Forelimb muscle (tissue), 1 donor: ENCODE measurements at places on chromosomes 16 and 17. TPM values are rescaled to one million over a fixed set of nuclear protein-coding genes. Genes with fewer than 3 reads are reported as not detected.

DNA sequence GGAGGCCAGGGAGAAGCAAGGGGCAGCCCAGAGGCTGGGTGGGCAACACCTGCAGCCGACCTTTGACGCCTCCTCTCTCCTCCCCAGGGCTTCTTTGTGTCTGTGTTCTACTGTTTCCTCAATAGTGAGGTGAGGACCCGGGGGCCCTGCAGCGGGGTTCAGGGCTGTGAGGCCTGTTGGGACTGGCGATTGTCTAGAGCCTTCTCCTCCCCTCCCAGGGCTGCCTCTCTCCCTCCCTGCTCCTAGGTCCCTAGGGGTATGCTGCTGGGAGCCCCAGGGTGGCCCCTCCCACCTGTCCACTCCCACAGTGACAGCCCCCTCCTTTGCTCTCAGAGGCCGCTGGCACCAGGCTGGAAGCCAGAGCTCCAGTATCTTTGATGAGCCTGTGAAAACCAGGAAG is 10.8 kb upstream of the SPPL2C start:
- no peak for DNase-seq

DNA sequence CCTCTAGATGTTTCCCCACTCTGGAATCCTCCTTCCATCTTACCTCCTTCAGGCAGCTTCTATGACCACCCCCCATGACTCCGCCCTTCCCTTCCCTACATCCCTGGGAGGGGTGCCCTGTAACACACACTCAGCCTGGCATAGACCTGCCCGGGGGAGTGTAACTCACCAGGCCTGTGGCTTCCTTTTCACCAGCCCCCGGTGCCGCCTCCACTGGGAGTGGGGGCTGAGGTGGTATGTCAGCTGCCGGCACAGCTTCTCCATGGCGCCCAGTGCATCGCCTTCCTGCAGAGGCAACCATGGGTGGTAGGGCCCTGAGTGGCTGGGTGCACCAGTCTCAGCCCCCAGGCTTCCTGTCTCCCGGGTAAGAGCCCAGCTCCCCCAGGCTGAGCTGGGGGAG is 32.3 kb downstream of the TRPV2 start:
- no peak for DNase-seq

DNA sequence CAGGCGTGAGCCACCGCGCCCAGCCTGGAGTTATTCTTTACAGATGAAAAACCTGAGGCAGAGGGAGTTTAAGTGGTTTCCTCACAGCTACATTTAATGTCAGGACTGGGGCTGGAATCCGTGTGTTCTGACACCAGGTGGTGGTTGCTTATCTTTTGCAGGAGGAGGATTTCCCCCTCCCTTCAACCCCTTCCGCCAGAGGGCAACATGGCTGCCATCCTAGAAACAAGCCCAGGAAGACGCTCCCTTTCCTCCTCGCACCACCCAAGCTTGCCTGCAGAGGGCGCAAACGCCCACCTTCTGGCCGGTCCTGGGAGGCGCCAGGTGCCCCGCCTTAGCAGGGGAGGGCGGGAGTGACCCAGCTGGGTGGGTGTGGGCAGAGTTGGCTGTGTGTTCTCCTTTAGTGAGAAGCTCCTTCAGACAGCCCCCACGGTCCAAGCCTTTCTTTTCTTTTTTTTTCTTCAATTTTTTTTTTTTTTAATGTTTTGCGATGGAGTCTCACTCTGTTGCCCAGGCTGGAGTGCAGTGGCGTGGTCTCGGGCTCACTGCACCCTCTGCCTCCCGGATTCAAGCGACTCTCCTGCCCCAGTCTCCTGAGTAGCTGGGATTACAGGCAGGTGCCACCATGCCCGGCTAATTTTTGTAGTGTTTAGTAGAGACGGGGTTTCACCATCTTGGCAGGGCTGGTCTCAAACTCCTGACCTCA is 9.9 kb upstream of the RAP1GAP2 start:
- peak; percentile 32 for DNase-seq

- no peak for DNase-seq
Observed at GRCh38 chr17:43151880-43152456, 19.0 kb upstream of the NBR1 start.

DNA sequence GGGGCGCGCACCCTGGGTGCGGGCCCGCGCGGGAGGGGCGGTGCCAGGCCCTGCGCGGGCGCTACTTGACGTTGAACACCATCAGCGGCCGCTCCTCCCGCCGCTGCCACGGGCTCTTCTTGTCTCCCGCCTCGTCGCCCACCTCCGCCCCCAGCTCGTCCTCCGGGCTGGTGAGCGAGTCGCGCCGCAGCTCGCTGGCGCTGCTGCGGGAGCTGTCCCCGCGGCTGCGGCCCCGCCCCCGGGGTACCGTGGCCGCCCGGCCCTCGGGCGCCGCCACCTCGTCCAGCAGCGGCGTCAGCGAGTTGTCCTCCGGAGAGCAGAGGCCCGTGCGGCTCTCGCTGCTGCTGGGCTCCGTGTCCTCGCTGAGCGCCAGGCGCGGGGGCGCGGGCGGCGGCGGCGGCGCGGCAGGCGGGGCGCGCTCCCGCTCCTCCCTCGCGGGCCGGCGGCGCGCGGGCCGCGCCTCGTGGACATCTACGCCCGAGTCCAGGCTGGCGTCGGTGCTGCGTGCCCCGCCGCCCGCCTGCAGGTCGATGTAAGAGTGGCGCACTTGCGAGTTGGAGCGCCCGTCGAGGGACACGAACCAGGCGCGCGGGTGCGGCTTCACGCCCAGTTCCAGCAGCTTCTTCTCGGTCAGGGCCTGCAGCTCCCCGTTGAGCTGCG is 8.7 kb downstream of the GRN start:
- no peak for DNase-seq

DNA sequence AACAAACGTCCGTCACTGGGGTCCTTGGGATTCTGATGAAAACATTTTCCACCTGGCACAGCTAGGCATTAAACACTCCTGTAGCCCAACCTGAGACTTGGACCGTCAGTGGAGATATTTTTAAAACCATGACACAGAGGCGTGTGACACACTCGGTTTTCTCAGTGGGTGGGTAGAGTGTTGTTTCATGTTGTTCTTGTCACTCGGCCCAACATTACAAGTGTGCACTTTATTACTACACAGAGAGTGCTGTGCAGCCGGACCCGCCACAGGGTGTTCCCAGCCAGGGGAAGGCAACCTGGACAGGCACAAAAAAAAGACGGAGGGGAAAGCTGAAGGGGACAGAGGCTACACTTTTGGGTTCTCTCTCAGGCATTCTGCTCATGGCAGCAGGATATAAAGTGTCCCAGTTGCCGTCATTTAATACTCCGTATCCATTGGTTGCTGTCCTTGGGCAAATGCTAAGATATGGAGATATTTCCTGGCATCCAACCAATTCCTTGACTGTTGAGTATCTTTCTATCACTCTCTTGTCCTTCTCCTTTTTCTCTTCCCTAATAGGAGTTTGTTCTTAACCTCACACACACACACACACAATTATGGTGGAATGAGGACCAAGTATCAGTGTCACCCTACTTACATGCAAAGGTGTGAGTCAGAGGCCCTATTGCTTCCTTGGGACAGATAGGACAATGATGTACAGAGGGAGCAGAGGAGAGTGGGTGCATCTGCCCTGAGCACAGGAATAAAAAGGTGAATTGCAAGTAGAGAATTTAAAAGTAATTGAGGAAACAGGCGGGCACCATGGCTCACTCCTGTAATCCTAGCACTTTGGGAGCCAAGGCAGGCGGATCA is 154.1 kb upstream of the SOX9 start:
- no peak for DNase-seq

DNA sequence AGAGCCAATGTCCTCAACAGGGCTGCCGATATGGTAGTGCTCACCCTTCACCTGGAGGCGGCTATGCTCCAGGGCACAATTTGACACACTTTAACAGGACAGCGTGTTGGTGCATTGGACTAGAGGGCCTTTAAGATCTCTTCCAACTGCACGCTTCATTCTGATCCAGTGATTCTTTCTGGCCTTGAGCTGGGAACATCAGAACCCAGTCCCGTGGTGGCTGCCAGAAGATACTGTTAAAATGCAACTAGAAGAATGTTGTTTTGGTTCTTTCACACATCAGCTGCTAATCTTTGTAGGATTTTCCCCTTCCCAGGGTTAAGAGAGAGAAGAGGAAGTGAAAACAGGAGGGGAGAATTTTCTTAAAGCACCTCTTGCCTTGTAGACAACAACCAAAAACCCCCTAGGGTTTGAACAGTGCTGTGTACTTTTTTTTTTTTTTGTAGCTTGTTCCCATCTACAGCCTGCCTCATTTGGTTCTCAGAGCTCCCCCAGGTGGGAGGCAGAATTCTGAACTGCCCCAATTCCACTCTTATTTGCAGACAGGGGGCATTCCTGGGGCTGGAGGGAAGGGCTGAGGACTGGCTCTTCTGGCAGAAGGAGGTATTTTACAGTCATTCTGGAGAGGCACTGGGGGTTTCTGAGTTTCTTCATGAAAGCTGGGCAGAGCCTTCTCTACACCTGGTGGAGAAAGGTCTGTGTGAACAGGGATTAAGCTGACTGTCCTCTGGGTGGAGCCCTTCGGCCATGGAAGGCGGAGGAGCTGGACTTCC is 32.4 kb downstream of the SMARCE1 start:
- no peak for DNase-seq

GRCh38 chr16:75931970-75932369 is 205.7 kb upstream of the CPHXL start:
- no peak for DNase-seq

GRCh38 chr16:53094013-53094630 is 39.3 kb downstream of the CHD9 start:
- DNase-seq, result no peak

DNA sequence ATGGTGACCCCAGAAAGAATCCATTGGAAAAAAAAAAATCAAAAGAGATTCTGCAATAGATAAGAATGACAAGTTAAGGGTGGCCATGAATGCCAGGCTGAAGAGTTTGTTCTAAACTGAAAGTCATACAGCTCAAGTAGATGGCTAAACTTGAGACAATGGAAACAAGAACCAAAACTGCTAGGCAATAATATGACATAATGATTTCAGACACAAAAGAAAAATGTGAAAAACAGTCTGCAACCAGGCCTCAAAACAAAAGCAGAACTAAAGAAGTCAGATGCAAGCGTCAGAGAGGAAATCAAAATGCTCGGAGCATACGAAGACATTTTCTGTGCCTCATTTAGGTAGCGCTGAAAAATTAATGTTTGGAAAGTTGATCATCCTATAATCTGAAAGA is 54.4 kb upstream of the YPEL2 start:
- DNase-seq, result peak; percentile 17

GRCh38 chr17:60351012-60351695 is 40.8 kb downstream of the USP32 start:
- no peak for DNase-seq

DNA sequence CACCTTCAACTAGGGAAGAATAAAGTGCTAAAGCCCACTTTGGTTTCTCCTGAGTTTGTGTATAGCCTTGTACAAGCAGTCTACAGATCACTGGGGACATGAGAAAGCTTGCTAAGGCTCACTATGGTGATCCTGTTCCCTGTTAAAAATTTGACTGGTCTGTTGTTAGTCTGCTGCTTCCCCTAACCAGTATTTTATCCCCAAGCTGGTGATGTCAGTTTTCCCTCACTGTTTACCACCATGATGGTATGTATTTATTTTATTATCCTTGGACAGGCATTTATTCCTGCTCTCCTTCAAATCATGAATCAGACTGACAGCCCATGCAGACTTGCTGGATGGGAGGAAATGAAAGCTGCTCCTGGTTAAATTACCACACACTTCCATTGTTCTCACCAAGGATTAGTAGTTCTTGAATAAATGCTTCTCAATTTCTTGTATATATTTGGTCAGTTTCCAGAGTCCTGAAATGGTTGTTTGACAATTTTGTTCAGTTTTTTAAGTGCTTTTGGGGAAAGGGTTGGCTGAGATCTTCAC is 99.6 kb downstream of the CA4 start:
- DNase-seq, result no peak

DNA sequence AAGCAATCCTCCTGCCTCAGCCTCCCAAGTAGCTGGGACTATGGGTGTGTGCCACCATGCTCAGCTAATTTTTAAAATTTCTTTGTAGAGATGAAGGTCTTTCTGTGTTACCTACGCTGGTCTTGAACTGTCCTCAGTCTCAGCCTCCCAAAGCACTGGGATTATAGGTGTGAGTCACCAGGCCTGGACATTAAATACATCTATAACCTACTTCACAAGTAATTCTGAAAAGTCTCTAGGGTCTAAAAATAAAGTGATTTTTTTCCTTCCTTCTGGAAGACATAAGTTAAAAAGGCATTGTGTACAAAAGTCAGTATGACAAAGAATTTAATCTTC is 118.3 kb downstream of the PARN start:
- DNase-seq, result no peak

DNA sequence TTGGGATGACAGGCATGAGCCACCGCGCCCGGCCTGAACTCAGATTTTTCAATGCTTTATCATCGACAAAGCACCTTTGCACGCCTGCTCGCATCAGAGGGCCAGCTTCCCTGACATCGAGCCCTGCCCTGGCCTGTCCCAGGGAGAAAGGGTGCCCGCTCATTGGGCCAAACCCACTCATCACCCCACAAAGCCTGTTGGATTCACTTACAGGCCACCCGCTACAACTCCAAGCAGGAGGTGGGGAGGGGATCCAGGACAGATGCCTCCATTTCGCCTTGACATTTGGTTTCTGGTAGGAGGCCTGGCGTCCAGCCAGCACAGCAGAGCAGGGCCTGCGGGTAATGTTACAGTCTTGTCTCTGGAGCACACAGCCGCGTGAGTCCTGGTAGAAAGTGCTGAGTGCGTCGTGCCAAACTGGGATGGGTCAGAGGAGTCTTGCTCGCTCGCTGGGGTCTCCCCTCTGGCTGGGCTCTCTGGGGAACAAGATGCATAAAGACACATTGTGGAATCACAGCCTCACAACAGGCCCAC is 19.8 kb downstream of the SMTNL2 start:
- DNase-seq, result no peak

GRCh38 chr16:9096416-9096952 is 5.0 kb downstream of the HAPSTR1 start:
- no peak for DNase-seq

- no peak for DNase-seq
Observed at GRCh38 chr17:39576187-39576586, 31.5 kb downstream of the NEUROD2 start.

DNA sequence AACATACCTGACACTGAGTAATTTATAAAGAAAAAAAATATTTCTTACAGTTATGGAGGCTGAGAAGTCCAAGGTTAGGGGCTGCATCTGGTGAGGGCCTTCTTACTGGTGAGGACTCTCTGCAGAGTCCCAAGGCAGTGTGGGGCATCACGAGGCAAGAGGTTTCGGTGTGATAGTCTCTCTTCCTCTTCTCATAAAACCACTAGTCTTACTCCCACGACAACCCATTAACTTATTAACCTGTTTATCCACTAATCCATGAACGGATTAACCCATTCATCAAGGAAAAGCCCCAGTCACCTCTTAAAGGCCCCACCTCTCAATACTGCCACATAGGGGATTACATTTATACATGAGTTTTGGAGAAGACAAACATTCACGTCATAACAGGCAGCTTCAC is 20.1 kb downstream of the CIITA start:
- DNase-seq, result no peak

Gene OTOA
- polyA plus RNA-seq, result 0.06 TPM

Gene CES1
- polyA plus RNA-seq, result 0.34 TPM

Gene KRTAP17-1
- polyA plus RNA-seq, result not detected

Gene KCNH6
- polyA plus RNA-seq, result not detected

Gene HS3ST3B1
- 0.83 TPM for polyA plus RNA-seq

Gene CDK3
- polyA plus RNA-seq, result 4.6 TPM

Gene TMIGD1
- polyA plus RNA-seq, result not detected

Gene PER1
- 59.2 TPM for polyA plus RNA-seq
